Stimulated activated CD4-positive, alpha-beta T cell treated with anti-CD3 and anti-CD28 coated beads, Interleukin-12 subunit alpha, Interleukin-12 subunit beta, amount 100 ng/mL, for 24 hours (primary cell): ENCODE measurements at places on chromosomes 4 and X.

DNA sequence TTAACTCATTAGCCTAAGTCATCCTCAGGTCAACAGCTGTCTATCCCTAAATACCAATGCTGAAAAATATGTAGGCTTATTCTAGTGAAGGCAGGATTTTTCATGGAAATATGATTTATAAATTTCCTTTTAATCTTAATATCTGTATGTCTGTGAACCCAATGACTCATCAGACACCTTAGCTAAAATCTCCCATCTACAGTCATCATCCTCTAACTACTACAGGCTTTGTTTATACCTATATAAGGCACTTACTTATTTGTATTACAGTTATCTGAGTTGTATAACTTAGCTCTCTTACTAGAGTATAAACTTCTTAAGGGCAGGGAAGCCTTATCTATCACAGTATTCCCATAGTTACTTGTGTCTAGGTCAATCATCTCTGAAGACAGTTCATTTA is 24.2 kb downstream of the AMMECR1 start:
- no peak for DNase-seq

GRCh38 chr4:35933901-35934300 is 310.4 kb downstream of the ARAP2 start:
- no peak for DNase-seq

DNA sequence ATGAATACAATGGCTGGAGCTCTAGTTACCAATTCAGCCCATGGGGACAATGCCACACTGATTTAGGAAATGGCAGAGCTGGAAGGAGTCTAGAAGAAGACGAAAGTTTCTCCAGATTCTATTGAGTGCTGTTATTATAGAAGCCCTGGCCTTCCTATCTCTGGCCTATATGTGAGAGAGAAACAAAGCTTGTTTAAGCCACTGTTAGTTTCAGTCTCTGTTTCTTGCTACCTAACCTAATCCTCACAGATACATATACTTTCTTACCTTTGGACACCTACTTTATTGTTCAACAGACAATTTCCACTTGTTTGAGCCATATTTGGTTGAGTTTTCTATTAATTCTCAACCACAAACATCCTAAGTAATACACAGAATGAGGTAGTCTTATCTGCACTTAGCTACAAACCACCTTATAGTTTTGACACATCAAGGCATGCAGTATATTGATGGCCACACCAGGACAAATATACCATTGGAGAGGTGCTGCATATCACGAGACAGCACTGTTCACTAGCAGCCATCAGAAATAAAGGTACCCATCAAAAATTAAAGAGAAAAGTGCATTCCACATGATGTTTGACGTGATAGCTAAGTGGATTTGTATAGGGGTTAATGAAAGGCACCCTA is 190.2 kb downstream of the SMIM20 start:
- no peak for DNase-seq

DNA sequence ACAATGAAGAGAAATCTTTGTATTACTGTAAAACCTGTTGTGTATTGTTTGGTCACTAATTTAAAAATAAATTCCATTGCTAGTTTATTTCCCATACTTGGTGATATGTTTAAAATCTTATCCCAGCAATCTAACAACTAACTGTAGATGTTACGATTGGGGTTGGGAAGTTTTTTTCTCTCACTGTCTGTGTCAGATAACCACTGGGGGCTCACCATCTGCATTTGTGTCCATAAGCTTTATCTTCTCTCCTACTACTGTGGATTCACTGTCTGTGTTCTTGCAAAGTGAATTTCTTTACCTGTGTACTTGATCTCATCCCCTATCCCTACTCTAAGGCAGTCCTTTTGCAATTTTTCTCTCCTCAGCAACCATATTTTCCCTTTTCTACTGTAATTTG is 81.3 kb downstream of the STIM2 start:
- DNase-seq: no peak

DNA sequence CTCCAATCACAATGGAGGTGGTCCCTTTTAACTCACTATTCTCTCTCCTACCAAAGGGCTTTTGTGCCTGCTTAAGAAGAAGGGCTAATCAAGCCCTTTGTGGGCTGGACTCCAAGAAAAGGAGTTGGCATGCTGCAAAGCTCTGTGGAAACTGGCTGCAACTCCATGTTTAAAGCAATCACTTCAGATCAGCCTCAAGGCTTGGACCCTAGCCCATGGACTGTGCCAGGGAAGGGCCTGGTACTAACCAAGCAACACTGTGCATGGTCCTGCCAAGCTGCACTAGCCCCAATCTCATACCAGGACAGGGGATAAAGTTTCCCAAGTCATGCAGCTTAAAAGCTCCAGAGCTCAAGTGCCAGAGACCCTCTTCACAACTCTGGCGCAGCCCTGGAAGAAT is 86.7 kb downstream of the ATP8A1 start:
- DNase-seq: no peak

DNA sequence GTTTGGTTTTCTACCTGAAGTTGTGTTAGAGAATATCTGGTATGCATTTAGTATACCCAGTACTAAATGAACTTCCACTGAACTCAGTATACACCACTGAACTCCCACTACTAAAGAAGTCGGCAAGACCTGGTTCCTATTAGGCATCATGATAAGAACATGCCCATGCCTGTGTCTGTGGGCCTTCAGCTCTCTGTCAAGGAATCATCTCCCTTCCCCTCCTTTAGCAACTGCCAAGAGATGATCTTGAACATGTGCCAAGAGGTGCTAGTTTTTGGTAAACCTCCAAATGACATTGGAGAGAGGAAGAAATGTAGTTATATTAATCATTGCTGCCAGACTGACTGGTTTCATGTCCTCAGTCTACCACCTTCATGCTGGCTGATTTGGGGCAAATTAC is 113.2 kb downstream of the ATP10D start:
- DNase-seq: no peak

DNA sequence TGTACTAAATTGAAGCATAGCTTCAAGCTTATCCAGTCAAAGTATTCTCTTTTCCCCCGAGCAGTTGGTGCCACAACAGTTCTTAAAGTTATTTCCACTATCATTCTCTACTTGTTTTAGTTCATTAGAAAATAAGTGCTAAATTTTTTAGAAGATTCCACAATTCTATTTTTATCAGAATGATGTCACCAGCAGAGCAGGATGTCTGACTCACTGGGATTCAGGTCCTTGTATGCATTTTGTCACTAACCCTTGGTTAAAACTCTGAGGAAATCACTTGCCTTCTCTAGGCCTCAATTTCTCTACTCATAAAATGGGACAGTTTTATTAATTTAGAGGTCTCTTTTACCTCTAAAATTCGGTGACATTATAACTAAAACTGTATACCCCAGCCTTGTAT is 3.4 kb downstream of the DDX53 start:
- no peak for DNase-seq

- no peak for DNase-seq
Measured at GRCh38 chr4:71775449-71775848, 8.4 kb downstream of the GC start.

DNA sequence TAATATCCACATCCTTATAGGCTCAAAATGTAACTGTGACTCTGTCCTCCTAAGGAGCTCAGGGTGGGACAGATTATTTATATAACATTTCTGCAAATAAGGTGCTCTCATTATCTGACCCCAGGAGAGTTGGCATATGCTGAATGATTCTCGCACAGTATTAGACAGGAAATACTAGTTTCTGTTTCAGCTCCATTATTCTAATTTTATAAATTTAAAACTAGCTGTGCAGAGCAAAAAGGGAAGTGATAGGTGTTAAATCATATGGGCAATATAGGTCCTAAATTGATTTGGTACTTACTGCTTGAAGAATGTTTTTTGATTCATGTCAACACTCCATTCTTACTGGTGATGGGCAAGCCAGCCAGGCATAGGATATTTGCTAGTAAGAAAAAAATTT is 141.5 kb downstream of the GLRA2 start:
- DNase-seq: no peak

DNA sequence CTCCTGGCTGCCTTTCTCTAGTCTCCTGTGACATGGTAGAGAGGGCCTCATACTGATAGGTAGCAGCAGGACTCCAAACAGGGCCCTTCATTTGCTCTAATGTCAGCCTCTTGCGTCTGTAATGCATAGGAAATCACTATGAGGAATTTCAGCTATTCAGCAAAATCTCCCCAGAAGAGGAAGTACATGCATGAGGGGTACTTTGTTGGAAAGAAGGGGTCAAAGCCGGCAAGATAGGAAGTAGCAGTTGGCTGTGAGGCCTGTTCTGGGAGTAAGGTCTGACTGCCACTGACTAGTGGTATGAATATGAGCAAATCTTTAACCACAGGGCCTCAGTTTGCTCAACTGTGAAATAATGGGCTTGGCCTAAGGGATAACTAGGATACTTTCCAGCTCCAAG is 283.2 kb downstream of the ARHGAP10 start:
- DNase-seq: no peak

DNA sequence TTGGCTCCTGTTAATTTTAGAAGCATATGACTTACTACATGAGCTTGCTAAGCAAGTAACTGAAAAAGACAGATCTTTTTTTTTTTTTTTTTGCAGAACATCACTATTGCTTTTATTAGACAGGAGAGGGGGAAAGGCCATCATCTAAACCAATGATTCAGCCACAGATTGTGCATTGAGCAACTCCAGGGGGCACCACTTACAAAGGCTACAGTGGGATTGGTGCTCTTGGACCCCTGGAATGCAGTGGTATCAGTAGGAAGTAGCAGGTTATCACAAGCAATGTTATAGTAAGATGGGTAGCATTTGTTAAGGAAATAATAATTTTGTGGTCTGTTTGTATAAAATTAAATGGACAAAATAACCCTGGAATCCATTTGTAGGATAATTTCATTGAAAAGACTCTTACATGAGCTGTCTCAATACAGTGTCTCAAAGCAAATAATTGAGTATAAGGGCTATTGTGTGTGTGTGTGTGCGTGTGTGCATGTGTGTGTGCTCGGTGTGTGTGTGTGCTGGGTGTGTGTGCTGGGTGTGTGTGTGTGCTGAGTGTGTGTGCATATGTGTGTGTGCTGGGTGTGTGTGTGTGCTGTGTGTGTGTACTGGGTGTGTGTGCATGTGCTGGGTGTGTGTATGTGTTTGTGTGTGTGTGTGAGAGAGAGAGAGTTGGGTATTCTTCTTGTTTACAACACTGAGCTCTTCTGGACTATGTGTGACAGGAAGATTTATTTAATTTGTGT is 296.3 kb downstream of the PCDH7 start:
- DNase-seq: no peak

DNA sequence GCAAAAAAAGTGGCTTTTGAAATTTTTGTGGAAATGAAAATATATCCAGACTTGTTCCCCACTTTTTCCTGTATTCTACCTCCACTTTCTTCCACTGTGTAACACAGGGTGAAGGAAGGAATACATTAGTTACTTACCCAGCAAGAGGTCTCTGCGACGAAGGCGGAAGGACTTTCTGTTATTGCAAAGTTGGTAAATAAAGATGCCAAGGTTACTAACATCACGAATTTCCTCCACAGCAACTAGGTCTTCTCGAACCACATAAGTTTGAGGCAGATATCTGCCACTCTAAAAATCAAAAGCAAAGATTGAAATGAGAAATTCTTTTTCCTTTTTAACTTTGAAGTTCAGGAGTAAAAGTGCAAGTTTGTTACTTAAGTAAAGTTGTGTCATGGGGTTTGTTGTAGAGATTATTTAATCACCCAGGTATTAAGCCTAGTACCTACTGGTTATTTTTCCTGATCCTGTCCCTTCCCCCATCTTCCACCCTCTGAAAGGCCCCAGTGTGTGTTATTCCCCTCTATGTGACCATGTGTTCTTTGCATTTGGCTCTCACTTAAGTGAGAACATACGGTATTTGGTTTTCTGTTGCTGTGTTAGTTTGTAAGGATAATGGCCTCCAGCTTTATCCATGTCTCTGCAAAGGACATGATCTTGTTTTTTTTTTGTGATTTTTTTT is 5.8 kb downstream of the ITM2A start:
- DNase-seq: no peak

DNA sequence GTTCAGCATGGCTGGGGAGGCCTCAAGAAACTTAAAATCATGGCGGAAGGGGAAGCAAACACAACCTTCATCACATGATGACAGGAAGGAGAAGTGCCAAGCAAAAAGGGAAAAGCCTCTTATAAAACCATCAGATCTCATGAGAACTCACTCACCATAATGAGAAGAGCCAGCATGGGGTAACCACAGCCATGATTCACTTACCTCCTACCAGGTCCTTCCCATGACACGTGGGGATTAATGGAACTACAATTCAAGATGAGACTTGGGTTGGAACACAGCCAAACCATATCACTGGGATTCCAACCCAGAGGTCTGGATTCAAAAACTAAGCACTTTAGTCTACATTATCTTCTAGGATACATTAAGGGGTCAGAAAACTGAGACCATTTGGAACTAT is 609.6 kb upstream of the SPANXN1 start:
- no peak for DNase-seq

DNA sequence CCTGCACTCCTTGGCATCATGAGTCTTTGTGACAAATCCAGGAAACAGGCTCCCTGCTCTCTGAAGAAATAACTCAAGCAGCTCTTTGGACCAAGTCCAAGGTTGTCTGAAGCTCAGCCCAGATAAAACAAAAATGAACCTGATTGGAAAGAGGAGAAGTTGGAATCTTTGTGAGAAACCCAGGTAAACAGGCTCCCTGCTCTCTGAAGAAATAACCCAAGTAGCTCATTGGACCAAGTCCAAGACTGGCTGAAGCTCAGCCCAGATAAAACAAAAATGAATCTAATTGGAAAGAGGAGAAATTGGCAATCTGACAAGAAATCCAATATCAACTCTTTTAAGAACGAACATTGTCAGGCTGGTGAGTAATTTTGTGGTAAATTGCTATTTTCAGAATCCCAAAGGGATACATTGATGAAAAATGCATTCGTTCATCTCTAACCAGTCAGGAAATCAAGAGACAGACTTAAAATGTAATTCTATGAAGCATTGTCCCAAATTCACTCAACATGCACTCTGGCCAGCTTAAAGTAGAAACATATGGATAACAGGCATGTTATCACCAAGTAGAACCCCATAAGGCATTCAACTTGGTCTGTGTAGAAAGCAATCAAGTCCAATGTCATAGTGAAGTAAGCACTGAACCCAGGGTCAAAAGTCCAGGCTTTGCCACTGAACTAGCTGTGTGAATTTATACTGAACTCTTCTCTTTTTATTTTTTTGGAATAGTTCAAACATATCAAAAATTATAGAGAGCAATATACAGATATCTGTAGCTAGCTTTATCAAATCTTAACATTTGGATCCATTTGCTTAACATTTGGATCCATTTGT is 16.8 kb upstream of the NFXL1 start:
- no peak for DNase-seq

- DNase-seq: no peak
Measured at GRCh38 chrX:131595120-131595519, 51.2 kb downstream of the OR13H1 start.
